ENCODE measurements at places on chromosomes 16 and 17.

- no peak for DNase-seq
Observed at GRCh38 chr17:17472333-17472920, 4.4 kb upstream of the MED9 start.

DNA sequence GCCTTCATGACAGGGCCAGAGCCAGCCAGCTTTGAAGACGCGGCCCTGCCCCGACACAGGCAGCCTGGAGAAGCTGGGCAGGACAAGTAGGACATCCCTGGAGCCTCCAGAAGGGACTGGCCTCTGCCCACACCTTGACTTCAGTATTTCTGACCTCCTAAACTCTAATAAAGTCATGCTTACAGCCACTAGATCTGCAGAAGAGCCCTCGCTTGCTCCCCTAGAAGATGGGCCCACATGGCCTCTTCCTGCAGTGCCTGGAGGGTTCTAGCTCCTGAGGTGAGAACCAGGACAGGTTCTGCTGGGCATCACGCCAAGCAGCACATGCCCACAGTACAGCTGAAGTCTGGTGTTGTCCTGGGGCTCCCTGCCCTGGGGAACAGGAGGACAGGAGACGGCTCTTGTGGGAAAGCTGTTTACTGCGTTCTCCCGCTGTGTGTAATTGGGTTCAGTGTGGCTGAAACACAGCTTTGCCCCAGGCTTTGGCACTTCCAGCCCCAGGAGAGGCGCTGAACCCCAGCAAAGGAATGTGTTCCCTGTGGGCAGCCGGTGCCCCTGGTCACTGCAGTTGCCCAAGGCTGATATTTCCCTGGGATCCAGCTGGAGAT lies 2.6 kb downstream of the APRT start:
- DNase-seq = no peak

GRCh38 chr17:80053102-80053501 lies 16.7 kb downstream of the CCDC40 start:
- no peak for DNase-seq

- DNase-seq = no peak
Observed at GRCh38 chr16:27432558-27432957, 30.6 kb downstream of the IL21R start.

- no peak for DNase-seq
Observed at GRCh38 chr17:42979511-42980273, at the start of gene PTGES3L. TSS of gene PTGES3L (minus strand) at chr17:42980080. CDS start at chr17:42980053, 27 bp downstream.

GRCh38 chr16:10103700-10104099 lies 78.5 kb downstream of the GRIN2A start:
- no peak for DNase-seq

DNA sequence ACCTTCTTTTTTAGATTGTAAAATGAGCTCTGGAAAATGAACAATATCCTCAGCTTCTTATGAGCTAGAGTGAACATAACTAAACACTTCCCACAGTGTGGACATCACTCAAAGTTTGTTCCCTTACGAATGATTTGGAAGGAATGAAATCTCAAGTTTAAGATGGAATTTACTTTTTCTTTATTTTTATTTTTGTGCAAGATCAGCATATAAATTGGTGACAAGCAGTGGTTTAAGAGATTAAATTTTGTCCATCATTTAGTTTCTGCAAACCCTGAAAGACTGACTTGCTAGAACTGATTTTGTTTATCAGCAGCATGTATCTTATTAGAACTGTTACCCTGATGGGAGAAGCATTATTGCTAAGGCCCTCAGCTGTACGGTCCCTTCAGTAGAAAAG lies 420.1 kb downstream of the CDH8 start:
- DNase-seq = no peak

DNA sequence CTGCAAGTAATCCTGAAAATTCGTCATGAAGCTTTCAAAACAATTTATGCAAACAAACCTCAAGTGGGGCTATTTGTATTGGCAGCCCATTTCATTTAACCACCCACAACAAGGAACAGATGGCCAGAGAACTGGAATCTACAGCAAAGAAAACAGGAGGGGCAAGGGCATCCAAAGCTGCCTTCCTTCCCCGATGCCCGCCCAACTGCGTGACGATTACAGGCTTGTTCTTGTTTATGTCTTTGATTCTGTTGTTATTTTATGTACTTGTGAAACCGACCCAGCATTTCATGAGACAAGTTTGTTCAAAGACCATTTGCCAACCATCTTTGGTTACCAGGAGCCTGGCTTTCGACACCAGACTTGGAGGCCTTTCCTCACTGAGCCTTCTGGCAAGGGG lies 59.1 kb upstream of the IRX6 start:
- no peak for DNase-seq

DNA sequence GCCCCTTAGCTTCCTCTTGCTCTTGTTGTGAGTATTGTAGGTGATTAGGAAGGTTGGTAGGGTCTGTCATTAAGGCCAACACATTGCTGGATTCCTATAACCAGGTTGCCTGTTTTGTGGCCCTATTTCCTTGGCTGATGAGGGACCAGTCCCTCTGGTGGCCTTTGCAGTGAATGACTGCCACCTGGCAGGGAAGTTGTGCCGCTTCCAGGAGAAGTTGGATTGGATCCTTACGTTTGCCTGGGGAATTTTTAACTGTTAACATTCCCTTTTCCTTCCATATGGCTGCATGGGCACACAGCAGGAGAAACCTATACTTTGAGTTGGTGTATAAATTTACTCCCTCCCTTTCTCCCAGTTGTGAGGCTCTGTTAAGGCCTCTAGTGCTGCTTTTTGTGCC lies 32.4 kb downstream of the LCMT1 start:
- no peak for DNase-seq

GRCh38 chr16:75761108-75761507 lies 34.8 kb upstream of the CPHXL start:
- DNase-seq = no peak

GRCh38 chr16:65641049-65641761 lies 519.3 kb upstream of the CDH11 start:
- DNase-seq = no peak

DNA sequence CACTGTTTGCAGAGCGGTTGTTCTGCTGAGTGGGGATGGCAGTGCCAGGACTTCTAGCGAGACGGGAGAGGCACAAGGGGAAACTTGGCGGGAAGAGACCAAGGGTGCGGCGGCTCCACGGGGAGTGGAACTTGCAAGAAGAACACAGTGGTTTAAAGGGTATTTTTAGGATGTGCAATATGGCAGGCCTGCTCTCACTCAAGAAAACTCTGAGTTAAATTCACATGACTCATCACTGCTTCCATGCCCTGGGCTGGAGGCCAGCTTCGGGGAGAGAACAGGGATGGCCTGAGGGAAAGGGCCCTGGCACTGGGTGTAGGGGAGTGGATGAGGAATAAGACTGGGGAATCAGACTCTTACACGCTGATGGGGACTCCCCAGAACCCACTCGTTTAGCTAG lies 13.3 kb upstream of the CD300LD start:
- no peak for DNase-seq

GRCh38 chr16:80687606-80688005 lies 116.8 kb downstream of the CDYL2 start:
- no peak for DNase-seq

DNA sequence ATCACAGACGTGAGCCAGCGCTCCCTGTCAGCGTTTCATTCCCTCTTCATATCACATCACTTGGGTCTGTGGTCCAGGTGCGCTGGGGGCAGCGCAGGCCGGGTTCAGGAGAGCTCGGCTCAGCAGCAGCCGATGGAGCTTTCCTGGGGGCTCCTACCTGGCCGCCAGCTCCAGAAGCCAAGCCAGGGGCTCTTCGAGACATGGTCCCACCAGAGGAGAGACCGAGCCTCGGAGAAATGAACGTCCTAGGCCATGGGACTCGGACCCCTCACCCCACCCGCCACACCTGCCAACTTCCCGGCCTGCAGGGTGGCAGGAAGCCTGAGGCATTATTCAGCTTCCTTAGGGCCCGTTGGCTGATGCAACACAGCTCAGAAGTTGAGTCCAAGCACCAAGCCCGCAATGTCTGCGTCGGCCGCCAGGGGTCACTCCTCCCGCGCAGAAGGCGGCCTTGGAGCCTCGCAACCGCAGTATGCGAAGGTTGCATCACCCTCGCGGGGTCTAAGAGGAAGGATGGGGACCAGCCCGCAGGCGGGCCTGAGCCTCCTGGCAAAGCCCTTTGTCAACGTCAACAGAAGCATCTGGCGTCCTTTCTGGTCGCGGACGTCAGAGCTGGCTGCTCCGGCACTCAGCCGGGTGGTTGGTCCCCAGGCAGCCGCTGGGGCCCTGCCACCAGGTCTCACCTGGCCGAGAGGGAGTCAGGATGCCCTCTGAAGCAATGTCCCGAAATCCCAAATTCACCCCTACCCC lies 13.2 kb upstream of the KLHDC4 start:
- peak; percentile 48 for DNase-seq

DNA sequence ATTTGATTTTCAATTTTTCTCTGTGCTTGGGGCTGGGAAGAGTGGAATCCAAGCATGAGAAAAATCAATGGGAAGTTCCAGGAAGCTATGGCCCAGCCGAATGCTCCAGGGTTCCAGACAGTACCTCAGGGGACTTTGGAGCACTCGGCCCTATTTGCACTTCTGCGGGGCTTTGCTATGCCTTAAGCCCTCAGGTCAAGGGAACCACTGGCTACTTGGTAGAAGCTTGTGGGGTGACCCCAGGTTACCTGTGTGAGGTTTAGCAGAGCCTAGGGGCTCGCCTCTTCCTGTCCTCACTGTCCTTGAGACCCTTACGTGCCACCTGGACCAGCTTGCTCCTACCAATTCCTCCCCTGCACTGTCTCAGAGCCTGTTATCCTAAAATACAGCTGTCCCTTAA lies 121.3 kb downstream of the MGAT5B start:
- no peak for DNase-seq

GRCh38 chr16:78155791-78156345 lies 56.4 kb downstream of the WWOX start:
- DNase-seq = no peak

DNA sequence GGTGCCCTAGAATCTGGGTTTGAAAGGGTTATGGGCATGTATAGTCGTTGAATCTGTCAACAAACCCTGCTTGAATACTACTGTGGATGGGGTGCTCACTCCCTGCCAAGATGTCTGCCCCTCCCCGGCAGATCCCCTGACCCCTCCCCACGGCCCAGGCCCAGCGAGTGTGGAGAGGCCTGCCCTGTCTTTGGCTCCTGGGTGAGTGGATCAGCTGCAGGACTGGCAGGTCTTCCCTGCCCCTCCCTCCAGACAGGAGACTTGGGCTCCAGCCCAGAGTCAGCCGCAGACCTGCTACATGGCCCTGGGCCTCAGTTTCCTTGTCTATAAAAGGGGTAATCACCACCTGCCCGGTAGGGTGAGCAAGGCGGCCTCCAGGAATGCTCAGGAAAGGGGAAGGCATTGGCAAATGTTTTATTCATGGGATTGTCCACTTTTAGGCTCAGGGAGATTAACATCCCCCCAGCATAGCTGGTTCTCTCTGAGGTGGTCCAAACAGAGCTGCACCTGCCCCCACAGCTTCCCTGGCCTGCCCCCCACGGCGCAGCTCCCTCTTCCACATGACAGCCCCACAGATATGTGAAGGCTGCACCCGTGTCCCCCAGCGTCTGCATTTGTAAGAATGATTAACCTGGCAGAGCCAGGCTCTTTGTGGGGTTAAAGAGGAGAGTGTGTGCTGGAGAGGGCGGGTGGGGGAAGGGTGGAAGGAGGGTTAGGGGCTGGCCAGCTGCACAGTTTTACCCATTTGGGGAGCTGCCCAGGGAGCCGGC lies 18.5 kb upstream of the SPNS2 start:
- DNase-seq = no peak

GRCh38 chr17:562174-562573 lies 152.5 kb downstream of the VPS53 start:
- DNase-seq = no peak

- DNase-seq = no peak
Observed at GRCh38 chr16:88506723-88507122, 53.6 kb downstream of the ZFPM1 start.

GRCh38 chr16:82756283-82756599 lies 129.5 kb downstream of the CDH13 start:
- no peak for DNase-seq

- DNase-seq = no peak
Observed at GRCh38 chr16:14301169-14302030, 230.3 kb downstream of the MRTFB start.

DNA sequence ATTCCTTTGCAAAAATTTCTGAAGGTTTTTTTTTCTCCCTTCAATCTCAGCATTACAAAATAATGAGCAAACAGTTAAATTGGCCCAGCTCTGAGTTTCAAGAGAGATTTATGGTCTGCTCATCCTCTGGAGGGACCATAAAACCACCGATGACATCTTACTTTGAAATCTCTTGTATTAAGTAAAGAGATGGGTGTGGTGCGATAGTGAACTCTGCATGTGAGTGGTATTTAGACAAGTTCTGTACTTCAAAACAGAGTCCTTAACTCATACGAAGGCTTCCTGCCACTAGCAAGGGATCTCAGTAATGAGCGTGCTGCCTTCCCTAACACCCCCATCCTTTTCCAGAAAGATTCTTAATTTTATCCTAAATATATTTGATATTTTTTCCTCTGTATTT lies 2.1 kb downstream of the FAM20A start:
- no peak for DNase-seq

DNA sequence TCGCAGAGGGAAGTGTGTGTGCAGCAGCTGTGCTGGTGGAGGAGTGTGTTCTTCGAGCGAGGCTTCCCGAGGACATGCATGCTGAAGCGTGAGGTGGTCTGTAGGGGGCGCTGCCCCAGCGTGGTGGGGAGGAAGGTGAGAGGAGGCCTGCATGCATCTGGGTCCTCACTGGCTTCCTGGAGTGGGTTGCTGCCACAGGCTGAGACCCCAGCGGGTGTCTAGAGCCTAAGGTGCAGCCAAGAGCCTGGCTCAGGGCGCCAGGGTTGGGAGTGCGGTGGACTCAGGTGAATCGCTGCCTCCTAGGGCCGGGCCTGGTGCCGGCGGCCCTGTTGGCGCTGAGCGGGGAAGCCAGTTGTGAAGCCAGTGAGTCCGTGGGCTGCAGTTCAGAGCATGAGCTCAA lies 7.5 kb upstream of the HSD3B7 start:
- no peak for DNase-seq

- no peak for DNase-seq
Observed at GRCh38 chr16:27448532-27449433, 46.8 kb downstream of the IL21R start.

DNA sequence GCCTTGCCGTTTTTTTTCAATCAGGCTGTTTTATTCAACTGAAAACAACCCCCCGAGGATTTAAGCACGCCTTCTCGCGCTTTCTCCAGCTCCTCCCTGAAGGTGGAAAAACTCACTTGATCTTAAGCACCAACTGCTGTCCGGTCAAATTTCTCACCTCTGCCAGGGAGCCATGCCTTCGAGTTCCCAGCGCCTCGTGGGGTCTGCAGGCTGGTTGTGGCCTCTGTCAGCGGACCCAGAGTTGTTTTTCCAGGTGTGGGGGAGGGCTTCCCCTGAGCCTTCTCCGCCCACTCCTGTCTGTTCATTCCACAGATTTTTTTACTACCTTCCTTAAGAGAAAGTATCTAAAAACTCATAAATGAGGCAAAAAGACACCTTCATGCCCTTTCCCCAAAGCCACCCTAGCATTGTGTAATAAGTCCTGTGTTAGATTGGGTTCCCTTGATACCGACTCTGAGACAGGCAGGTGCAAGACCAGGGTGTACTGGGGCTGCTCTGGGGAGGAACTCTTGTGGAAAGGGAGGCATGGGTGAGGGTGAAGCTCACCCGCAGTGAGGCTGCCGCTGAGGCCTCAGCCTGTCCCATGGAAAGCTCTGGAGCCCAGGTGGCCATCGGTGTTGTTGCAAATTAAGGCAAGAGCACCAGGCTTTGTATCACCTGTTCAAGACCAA lies 101.6 kb downstream of the AXIN2 start:
- no peak for DNase-seq

GRCh38 chr17:40415390-40415789 lies 2.3 kb downstream of the TOP2A start:
- no peak for DNase-seq

- no peak for DNase-seq
Observed at GRCh38 chr17:43220511-43221125, 7.8 kb downstream of the CCDC200 start.

All from NCI-H1048 (cell line).